ENCODE measurements at places on chromosomes 12 and 14. TPM values are rescaled to one million over a fixed set of nuclear protein-coding genes. Genes with fewer than 3 reads are reported as not detected.

The TBX3 gene
- 7.7 TPM for total RNA-seq

The GARIN6 gene
- total RNA-seq, result not detected

The SELPLG gene
- total RNA-seq, result 4.5 TPM

DNA sequence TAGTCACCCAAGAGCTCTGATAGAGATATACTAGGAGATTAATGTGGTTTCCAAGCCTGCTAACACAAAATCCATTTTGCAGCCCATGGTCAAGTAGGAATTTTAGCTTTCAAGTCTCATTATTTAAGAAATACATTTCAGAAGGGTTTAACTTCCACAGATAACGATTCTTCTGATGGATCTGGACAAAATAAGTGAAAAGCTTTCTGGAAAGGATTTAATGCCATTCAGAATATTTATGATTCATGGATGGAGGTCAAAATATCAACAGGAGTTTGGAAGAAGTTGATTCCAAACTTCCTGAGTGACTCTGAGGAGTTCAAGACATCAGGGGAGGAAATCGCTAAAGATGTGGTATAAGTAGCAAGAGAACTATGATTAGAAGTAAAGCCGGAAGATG lies 214.6 kb downstream of the ATXN7L3B start:
- no peak for DNase-seq

- no peak for DNase-seq
Measured at GRCh38 chr12:8742501-8742900, 44.7 kb downstream of the RIMKLB start.

DNA sequence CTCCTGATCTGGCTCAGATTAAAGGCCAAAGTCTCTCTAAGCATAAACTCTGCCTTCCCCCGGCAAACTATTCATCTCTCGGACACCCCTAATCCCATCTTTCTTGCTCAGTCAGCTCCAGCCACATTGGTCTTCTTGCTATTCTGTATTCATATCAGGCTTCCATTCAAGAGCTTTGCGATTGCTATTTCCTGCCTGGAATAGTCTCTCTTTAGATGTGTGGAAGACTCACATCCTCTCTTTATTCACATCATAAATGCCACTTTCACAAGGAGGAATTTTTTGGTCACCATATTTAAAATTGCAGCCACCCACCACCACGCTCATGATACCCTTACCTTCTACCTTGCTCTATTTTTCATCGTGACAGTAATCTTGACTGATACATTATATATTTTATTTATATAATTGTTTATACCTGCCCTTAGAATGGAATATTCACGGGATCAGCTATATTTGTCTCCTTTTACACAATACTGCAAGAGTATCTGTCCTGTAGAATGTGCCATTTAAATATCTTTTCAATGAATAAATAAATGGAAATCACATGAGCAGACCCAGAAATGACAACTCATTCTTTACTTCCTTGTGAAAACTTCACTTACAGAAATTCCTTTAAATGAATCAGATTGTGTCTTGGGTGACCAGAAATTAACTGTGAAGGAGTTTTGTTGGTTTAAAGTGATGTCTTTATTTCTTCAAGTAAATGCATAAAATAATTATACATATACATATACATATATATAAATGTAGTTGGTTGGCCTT lies 780.6 kb upstream of the FLRT2 start:
- DNase-seq, result no peak

DNA sequence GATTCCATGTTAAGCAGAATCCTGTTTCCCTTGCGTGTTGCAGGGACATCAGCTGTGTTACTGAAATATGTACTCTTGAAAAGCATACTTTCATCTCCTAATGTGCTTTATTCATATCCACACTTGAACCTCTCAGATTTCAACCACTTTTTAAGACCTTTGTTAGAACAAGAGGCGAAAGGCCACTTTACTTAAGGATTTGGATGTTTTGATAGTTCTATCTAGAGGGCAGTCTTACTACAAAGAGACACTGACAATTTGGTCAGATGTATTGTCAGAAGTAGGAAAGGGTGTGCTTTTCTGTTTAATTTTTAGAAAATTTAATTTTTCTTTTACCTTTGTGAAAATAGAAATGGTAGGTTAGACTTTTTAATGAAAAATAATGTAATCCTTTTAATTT lies 267.9 kb downstream of the TMTC2 start:
- DNase-seq, result no peak

Data from left cardiac atrium (tissue), 4 donors.